ENCODE measurements at places on chromosomes 5 and 9.

DNA sequence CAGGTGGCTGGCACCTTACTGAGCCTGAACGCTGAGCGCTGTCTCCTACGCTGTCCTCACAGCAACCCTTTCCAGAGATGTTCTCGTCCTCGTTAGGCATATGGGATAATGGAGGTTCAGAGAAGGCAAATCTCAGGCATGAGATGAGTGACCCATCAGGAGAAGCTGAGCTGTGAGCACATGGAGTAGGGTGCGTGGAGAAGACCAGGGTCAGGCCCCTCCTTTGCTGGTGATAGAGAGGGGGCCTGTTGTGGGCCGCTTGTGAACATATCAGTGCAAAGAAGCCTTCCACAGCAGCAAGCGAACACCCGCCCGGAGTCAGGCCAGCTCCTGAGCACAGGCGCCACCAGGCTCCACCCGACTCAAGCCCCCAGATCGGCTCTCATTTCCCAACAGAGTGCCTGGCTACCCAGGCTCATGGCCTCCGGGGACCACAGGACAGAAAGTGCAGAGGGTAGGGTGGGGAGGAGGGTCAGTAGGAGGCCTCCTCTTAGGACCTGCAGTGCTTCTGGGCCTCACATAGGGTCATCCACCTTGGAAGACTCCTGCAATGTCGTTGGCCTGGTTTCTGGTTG is 15.0 kb upstream of the TIFAB start:
- no peak for ATAC-seq

- peak; percentile 92 for ATAC-seq
Observed at GRCh38 chr5:147935032-147935431, 28.7 kb upstream of the C5orf46 start.

GRCh38 chr5:11289733-11290132 is 528.7 kb upstream of the DAP start:
- ATAC-seq: no peak

DNA sequence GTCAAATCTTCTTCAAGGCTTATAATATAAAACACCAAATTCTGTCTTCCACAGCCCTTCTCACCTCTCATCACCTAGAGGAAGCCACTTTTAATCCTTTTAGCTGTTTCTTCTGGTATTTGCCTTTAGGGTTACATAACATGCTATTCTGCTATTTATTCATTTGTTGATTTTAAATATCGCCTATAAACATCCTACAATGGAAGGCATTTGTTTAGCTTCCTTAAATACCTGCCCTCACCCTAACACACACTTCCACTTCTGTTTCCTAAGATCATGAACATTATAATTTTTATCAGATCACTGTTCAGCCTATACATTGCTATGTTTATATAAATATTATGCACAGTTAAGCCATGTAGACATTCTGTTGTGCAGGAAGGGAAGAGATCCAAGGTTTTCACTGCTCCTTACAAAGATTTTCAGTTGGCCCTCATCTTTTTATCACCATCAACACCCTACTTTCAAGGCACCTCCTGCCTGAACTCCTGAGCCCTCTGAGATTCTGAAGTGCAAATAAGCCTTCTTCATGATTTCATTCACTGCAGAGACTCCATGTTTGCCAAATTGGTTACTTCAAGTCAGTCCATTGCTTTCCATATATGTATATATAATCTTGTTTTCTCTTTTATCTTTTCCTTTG is 356.9 kb upstream of the ACTBL2 start:
- ATAC-seq: no peak

DNA sequence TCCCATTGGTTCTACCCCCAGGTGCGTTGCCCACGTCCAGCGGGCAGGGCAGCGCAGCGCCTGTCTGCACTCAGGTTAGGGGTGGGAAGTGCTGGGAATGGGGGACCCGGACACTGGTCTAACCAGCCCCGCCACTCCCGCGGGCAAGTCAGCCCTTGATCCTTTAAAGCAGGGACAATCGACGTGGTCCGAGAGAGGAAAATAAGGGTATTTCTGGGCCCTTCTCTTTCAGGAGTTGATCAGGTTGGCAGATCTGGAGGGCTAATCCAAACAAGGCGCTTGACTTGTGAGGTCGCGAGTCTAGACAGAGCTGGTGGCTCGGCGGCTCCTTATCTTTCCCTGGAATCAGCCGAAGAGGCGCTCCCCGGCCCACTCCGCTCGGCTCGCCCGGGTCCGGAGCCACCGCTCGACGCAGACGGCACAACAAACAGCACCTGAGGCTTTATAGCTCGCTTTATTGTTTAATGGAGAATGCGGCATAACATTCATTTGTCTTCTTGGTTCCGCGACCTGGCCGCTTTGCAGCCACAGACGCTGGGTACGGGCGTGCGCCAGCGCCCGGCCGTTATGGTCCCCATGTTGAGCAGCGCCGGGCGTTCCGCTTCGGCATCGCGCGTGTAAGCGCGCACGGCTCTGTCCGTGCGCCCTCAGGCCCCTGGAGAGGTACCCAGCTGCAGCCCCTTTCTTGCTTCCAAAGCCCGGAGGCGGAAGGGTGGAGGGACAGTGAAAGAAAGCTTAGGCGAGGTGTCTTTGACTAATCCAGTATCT is 15.8 kb downstream of the ISL1 start:
- peak; percentile 46 for ATAC-seq

- no peak for ATAC-seq
Observed at GRCh38 chr9:114221706-114222465, 66.5 kb downstream of the COL27A1 start.

GRCh38 chr9:2727374-2727773 is 10.1 kb downstream of the KCNV2 start:
- no peak for ATAC-seq

DNA sequence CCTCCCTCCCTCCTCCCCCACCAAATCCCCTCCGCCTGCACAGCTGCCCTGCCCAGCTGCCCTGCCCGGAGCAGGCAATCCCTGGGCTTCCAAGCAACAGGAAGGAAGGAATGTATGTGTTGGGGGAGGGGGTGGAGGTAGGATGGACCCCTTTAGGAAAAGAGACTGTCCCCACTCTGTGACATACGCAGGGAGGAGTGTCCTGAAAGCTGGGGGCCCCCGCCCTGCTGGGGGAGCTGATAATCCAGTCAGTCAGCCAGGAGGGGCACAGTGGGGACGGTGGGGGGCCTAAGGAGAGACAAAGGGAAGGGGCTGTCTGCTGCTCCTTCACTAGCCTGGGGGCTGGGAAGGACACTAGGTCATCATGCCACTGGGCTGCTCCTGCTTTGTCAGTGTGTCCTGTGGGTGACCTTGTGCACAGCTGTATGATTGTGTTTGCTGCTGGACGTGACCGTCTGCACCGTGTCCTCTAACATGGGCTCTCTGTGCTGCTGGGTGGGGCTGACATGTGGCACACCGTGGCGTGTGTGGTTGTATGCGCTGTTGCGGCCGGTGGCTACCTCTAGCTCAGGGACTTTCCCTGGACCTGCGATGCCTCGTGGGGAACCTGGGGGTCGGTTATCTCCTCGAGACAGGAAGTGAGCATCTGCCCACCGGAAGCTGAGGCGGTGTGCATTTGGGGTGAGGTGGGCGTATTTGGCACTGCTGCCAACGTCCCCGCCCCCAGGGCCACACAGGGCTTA is 3.0 kb downstream of the N4BP3 start:
- no peak for ATAC-seq

DNA sequence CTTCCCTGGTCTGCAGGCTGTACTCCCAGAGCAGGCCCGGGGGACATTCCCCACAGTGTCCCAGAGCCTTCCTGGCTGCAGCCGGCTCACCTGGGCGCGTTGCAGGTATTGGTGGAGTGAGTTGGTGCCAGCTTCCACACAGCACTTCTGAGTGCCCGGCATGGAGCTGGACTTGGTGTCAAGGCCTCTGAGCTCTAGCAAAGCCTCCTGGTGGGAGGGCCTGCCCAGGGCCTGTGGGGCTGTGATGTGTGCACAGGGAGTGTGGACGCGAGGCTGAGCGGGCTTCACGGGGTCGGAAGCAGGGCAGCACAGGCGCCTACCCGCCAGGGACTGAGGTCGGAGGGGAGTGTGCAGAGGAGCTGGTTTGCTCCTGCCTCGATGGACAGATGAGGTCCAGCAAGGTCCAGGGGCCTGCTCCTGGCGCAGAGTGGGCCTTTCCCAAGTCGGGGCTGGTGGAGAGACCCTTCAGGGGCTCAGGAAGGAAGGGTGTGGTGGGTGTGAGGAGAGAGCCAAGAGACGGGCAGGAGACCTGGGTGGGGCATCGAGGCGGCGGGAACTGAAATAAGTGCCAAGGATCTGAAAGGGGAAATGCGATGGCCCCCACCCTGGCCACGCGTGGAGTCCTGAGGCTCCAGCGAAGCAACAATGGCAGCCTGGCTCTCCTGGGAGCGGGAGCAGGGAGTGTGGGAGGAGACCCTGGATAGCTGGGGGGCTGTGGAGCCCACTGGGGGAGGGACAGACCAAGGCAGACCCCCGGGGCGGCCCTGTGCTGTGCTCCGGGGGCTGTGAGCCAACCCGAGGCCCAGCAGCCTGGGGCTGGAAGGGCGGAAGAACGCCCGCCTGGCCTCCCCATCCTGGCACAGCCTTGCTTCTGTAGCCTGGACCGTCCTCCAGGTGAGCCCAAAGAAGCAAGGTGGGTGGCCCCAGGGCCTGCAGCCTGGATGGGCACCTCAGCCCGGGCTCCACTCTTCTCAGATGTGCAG is 78.4 kb downstream of the RXRA start:
- no peak for ATAC-seq

- no peak for ATAC-seq
Observed at GRCh38 chr9:20321423-20322082, 300.7 kb downstream of the MLLT3 start.

DNA sequence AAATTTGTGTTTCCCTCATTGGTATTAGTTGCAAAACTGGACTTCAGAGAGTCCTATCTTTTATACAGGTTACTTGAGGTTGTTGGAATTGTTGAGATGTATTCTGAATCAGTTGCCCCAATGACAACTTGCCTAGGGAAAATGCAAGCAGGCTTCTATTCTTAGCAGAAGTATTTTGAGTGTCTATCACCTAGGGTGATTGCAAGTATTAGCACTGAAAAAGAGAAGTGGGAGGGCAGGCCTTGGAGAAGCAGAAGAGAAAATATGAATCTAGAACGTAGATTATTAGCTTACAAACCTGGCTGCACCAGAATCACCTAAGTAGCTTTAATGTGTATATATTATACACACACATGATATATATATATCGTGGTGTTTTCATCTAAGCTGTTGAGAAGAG is 43.2 kb downstream of the ADAMTS12 start:
- no peak for ATAC-seq

GRCh38 chr5:67176936-67177335 is 19.7 kb downstream of the CD180 start:
- ATAC-seq: no peak

DNA sequence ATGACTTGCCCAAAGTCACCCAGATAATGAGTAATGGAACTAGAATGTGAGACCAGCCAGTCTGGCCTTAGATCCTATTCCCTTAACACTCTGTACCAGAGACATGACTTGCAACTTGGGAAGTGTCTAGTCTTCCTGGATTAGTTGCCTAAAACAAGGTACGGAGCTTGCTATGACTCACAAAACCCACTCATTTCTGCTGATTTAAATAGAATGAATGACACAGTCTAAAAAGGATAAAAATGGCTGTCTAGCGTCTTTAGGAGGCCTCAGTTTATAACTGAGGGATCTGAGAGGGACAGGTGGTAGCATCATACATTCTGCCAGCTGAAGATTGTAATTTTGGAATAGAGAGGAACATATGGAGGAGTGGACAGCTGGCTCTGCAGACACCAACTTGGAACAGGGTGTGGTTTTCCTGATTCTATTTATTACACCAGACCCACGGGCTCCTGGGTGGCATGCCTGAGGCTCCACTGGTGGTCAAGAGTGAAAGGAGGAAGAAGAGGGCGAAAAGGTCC is 62.7 kb downstream of the ABLIM3 start:
- ATAC-seq: no peak

- peak; percentile 39 for ATAC-seq
Observed at GRCh38 chr5:144017631-144018030, 152.8 kb downstream of the YIPF5 start.

DNA sequence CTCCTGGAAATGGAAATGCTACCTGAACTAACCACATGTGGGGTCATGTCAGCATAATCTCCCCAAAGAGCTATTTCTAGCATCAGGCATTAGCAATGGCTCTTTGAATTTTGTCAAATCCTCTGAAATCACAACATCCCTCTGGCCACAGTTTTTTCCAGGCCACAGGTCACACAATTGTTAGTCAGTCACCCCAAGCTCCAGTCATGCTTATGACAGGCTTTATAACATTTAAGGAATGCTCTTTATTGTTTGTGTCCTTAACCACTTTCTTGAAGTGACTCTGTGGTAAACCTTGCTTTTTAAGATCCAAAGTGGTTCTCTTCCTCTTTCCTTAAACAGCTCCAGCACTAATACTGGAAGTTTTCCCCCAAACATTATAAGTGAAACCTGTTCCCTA is 169.2 kb upstream of the HMHB1 start:
- no peak for ATAC-seq

DNA sequence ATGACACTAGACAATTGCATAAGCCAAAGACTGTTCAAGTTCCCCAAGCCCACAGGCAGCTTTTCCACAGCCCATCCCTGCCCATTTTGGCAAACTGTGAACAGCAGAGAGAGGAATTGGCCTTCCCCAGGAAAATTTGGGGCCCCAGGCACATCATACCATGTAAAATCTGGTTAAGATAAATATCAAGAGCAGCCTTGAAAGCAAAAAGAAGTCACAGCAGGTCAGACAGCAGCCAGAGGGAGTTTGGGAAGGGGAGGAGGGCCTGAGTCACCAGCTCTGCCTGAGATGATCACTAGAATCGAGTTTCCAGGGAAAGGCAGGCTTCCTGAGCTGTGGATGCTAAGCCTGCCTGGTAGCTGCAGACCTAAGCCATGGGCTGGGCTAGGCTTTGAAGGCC is 179.2 kb downstream of the RFK start:
- ATAC-seq: peak; percentile 47

- no peak for ATAC-seq
Observed at GRCh38 chr5:170627271-170627670, 123.5 kb downstream of the KCNIP1 start.

DNA sequence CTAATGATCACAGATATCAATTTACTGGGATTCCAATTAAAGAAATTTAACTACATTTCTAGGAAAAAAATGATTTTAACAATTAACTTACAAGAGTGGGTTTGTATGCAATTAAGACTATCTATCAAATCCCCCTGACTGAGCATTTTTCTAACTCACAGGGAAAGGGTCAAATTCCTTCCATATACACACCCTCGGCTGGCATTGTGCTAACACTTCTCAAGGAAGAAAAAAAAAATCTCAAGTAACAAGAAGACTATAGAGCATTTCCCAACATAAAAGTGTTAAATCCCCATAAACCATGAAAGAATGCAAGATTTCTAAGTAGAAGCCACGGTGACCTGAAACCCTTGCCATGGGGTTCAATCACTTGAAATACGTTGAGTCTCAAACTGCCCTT is 368.8 kb downstream of the GLIS3 start:
- ATAC-seq: no peak
